Fibroblast of lung (primary cell): ENCODE measurements at places on chromosomes 11 and 22. TPM values are rescaled to one million over a fixed set of nuclear protein-coding genes. Genes with fewer than 3 reads are reported as not detected.

Gene CAPN5
- 20.4 and 29.0 TPM in 2 replicates for polyA plus RNA-seq

Gene CHRM1
- polyA plus RNA-seq, result not detected in 2 replicates

Gene CD3G
- polyA plus RNA-seq, result not detected in 2 replicates

- no peak for DNase-seq
Measured at GRCh38 chr11:117458275-117459122, 130.8 kb downstream of the CEP164 start.

DNA sequence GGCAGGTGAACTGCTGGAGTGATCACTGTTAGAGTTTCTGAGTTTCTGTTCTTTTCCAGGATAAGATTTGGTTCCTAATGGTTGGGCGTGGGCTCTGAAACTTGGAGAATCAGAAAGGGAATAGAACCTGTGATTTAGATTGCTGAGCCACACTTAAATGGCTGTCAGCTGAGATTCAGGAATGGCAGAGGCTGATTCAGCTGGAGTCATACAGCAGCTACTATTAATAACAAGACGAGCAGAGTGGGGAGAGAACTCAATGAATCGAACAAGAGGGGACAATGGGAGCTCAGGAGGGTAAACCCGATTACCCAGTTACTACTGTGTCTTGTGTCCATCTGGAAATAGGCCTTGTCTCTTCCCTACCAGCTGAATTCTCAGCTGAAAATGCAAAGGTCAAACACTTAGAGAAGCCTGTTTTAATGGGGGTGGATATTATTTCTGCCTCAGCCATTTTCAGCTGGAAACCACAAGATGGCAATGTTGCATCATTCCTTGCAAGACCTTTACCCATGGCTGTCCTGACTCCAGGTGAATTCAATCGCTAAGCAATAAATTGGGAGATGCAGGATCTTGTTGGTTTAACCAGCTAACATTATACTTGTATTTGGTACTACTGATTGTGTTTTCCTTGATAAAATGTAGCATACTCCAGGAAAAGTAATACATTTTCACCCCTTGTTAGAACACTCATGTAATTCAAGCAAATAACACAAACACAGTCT, 104.5 kb upstream of the RAG2 start:
- DNase-seq, result peak; percentile 77

DNA sequence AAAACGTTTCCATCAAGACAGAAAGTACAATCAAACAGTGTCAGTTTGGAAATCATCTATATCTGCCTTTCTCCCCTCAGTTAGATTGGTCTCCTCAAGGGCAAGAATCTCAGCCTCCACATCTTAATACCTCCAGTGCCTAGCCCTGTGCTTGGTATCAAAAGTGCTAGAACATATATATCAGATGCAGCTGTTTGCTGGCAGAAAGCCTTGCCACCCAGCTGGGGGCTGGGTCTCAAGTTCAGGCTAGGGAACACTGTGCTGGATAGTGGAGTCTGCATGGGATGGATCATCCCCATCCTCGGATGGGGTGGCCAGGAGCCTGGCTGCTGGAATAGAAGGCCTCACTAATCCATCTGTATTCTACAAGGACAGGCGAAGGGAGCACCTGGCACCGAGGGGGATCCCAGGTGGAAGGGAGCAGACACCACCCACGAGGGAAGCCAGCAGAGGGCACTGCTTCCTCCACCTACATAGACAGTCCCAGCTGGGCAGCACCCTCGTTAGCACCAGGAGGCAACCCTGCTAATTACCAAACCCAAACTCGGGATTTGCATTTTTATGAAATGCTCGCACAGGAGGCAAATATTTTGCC, 602.2 kb downstream of the BUD13 start:
- DNase-seq, result no peak
